ENCODE measurements at places on chromosomes 12 and 14.

- DNase-seq: no peak
Observed at GRCh38 chr12:58547217-58547616, 373.1 kb downstream of the LRIG3 start.

DNA sequence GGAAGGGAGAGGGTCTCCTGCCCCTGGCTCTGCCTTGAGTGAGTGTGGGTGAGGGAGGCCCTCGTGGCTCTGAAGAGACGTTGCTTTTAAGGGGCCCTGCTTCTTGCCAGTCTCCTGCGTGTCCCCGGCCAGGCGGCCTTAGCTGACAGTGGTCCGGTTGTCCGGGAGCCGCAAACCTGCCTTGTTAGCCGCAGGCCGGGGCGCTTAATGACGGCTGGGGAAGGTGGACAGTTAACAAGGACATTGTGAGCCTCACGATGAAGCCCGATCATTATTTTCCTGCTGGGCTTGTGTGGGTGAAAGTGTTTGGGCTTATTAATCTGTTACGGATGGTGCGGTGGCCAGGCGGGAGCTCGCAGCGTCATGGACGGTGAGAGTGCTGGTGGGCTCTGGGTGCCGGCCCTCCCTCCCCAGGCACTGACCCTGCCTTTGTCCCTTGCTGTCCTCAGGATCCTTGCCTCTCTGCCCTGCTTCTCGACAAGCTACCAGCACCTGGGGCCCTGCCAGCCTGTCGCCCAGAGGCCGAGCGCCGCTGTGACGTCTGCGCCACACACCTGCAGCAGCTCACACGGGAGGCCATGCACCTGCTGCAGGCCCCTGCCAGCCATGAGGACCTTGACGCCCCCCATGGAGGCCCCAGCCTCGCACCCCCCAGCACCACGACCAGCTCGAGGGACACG lies 13.3 kb downstream of the KIF26A start:
- DNase-seq: no peak

DNA sequence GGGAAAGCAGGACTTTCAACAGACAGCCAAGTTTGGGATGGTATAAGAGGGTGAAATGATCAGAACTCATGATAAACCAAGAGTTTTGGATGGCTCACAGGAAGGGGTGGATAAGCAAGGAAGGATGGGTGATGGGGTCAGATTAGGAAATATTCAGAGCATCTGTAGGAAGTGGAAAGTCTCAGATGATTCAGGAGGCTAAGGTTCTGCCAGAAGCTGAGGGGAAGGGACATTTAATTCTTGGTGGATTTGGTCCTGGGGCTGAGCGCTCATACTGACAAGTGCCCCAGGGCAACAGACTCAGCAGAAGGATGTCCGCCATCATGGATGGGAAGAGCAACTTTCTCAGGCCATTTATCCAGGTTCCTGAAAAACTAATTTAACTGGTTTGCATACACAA lies 28.4 kb upstream of the BDKRB2 start:
- DNase-seq: no peak

- peak; percentile 36 for DNase-seq
Observed at GRCh38 chr12:117236456-117237001, 46.3 kb upstream of the FBXO21 start.

- DNase-seq: no peak
Observed at GRCh38 chr12:19437996-19438395, 1.3 kb upstream of the AEBP2 start.
